ENCODE measurements at places on chromosomes 6 and 20. TPM values are rescaled to one million over a fixed set of nuclear protein-coding genes. Genes with fewer than 3 reads are reported as not detected.
A peak's percentile ranks its signal among the peaks of the same experiment; 100 is the strongest.

IL17A gene
- total RNA-seq, result not detected

HLA-DRA gene
- 26.0 TPM for total RNA-seq

FAXC gene
- 1.3 TPM for total RNA-seq

RIPOR3 gene
- total RNA-seq, result 1.8 TPM

B4GALT5 gene
- 25.2 TPM for total RNA-seq

SYCP2 gene
- 0.92 TPM for total RNA-seq

STK35 gene
- total RNA-seq, result 27.3 TPM

DNA sequence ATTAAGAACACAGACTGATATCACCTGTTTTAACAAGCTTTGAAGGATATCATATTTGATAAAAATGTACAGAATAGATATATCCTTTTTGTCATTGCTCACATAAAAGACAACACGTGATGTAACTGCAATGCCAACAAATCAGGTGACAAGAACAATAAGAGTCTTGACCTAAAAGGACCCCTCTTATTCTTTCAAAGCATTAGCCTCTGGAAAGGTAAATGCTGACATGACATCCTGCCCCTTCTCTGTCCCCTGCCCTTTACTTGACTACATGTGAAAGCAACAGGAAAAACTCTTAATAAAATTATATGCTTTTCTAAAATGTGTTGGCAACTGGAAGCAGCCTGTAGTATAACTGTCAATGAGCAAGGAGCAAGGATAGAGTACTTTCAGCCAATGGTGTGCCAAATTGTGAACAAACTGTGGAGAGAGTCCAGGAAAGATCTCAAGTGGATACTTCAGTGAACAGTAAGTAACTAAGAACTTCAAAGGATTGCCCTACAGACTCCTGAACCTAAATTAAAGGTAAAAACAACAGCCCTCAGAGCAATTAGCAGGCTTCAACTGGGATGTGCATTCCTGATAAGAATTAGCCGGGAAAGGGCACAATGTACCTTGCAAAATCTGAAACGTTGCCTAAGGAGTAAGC lies 16.3 kb downstream of the PTPRK start:
- no peaks in the 10 kb centered on the region for H3K27me3 ChIP-seq
- no peak overlapping the region for H3K4me3 ChIP-seq
- no peak for DNase-seq
- H3K4me1 ChIP-seq, result no peaks in the 10 kb centered on the region
- no peak overlapping the region for H3K27ac ChIP-seq

- H3K27me3 ChIP-seq, result no peaks in the 10 kb centered on the region
- DNase-seq, result peak; percentile 54
- H3K36me3 ChIP-seq, result peaks cover 10% of the 10 kb centered on the region
- peaks cover 30% of the 10 kb centered on the region for H3K4me1 ChIP-seq
- H3K4me3 ChIP-seq, result peak overlapping the region; percentile 58
Measured at GRCh38 chr20:33732166-33732970, 572 bp downstream of the ZNF341 start.

DNA sequence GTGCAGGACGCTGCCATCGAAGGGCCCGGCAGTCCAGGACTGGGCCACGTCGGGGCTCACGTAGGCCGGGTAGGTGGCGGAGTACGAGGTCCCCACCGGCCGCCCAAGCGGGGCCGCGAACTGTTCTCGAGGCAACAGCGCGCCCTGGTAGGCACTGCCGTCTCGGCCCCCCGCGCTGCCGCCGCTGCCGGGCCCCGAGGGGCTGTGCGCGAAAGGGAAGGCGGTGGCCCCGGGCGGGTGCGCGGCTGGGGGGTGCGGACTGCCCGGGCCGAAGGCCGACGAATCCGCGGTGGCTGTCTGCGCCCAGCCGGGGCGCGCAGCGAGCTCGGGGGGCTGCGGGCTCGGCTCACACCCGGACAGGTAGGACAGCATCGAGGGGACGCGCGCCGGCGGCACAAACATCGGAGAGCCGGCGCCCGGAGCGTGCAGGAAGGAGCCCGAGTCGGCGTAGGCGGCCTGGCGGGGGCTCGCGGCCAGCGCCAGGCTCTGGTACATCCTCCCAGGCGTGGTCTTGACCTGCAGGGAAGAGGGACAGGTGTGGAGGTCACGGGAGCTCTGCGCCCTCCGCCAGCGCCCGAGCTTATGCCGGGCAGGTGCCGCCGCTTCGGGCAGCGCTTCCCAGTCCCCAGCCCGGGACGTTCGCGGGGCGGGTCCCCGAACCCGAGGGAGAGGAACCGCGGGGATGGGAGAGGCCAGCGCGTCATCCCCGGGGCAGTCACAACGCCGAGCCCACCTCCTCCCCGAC lies 596 bp downstream of the GATA5 start:
- no peaks in the 10 kb centered on the region for H3K36me3 ChIP-seq
- peaks cover 21% of the 10 kb centered on the region for H3K4me1 ChIP-seq
- H3K4me3 ChIP-seq, result no peak overlapping the region
- H3K27me3 ChIP-seq, result peaks cover 36% of the 10 kb centered on the region

DNA sequence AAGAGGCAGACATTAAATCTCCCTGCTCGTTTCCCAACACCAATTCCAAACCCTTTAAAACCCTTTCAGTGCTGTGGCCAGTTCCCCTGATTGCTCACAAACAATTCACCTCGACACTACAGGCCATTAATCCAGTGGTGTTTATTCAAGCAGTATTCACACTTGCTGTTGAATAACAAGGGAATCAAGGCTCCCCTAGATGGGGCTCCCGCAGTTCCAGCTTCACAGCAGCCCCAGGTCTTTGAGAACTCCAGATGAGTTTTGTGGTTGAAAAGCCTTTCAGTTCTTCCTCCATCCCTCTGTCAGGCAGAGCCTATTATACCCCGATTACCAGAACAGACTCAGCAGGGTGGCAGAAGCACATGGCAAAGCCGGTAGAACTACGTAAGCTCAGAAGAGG lies 36.2 kb downstream of the JAG1 start:
- peak overlapping the region; percentile 97 for H3K27ac ChIP-seq
- no peaks in the 10 kb centered on the region for H3K27me3 ChIP-seq
- no peak overlapping the region for H3K4me3 ChIP-seq

DNA sequence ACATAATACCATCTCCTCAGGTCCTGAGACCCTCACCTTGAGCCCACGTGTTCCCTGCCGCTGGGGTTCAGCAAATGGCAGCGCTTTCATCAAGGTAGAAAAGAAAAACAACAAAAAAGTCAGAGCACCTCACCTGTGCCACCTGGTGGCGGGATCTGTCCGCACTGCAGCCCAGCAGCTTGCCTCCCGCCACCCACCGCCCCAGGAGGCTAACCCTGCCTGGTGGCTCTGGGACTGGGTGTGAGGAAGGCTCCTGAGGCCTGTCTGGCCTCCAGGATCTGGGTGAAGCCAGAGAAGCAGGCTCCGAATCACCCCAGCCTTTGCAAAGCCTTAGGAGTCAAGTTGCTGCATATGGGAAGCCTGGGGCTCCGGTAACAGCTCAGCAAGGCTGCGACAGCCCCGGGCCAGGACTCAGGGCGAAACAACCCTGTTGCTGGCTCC lies 270.8 kb downstream of the BMP7 start:
- no peaks in the 10 kb centered on the region for H3K36me3 ChIP-seq
- no peak overlapping the region for H3K27ac ChIP-seq
- H3K4me1 ChIP-seq, result peaks cover 8% of the 10 kb centered on the region
- no peak for DNase-seq

GRCh38 chr20:52652271-52652670 lies 319.9 kb upstream of the TSHZ2 start:
- no peak overlapping the region for H3K27ac ChIP-seq
- H3K27me3 ChIP-seq, result no peaks in the 10 kb centered on the region
- no peaks in the 10 kb centered on the region for H3K4me1 ChIP-seq
- no peaks in the 10 kb centered on the region for H3K36me3 ChIP-seq
- no peak for DNase-seq

- DNase-seq, result no peak
- no peak overlapping the region for H3K27ac ChIP-seq
- H3K4me1 ChIP-seq, result peaks cover 4% of the 10 kb centered on the region
Measured at GRCh38 chr6:149933461-149933860, 8.4 kb upstream of the ULBP2 start.

GRCh38 chr6:47241742-47242482 lies 67.8 kb downstream of the TNFRSF21 start:
- H3K27me3 ChIP-seq, result no peaks in the 10 kb centered on the region
- no peak for DNase-seq
- peaks cover 55% of the 10 kb centered on the region for H3K4me1 ChIP-seq
- peak overlapping the region; percentile 72 for H3K27ac ChIP-seq
- no peaks in the 10 kb centered on the region for H3K36me3 ChIP-seq

DNA sequence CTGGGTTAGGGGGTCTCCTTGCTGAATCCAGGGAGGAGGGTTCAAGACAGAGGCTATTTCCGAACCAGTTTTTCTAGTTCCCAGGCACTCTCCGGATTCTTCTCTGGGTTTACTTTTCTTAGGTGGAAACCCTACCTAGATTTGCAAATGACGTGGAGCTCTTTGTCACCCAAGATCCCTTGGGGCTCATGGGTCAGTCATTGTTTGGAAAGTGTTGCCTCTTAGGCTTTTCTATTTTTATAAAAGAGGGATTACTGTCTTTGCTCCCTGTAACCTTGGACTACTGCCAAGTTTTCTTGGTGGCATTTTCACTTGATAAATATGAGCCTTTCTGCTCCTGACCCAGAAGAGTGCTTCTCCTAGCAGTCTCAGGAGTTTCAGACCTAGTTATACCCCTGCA lies 33.6 kb downstream of the FAM209B start:
- H3K27me3 ChIP-seq, result no peaks in the 10 kb centered on the region
- peaks cover 9% of the 10 kb centered on the region for H3K4me1 ChIP-seq
- no peak overlapping the region for H3K4me3 ChIP-seq
- no peak for DNase-seq
- H3K36me3 ChIP-seq, result no peaks in the 10 kb centered on the region

- H3K4me1 ChIP-seq, result no peaks in the 10 kb centered on the region
- no peaks in the 10 kb centered on the region for H3K36me3 ChIP-seq
- DNase-seq, result no peak
- no peak overlapping the region for H3K4me3 ChIP-seq
- no peak overlapping the region for H3K27ac ChIP-seq
Measured at GRCh38 chr6:11598687-11599086, 61.1 kb downstream of the TMEM170B start.

GRCh38 chr6:224350-224749 lies 67.9 kb upstream of the DUSP22 start:
- H3K4me1 ChIP-seq, result peaks cover 36% of the 10 kb centered on the region
- H3K36me3 ChIP-seq, result no peaks in the 10 kb centered on the region
- no peaks in the 10 kb centered on the region for H3K27me3 ChIP-seq

- no peaks in the 10 kb centered on the region for H3K36me3 ChIP-seq
- H3K4me3 ChIP-seq, result no peak overlapping the region
- DNase-seq, result no peak
- H3K4me1 ChIP-seq, result no peaks in the 10 kb centered on the region
- H3K27ac ChIP-seq, result no peak overlapping the region
- H3K27me3 ChIP-seq, result no peaks in the 10 kb centered on the region
Measured at GRCh38 chr6:150395388-150396009, 26.7 kb downstream of the IYD start.
